Activated CD4-positive, alpha-beta T cell treated with anti-CD3 and anti-CD28 coated beads, Interleukin-2, amount 50 U/mL, for 16 hours (primary cell): ENCODE measurements at places on chromosomes 3 and 15.

DNA sequence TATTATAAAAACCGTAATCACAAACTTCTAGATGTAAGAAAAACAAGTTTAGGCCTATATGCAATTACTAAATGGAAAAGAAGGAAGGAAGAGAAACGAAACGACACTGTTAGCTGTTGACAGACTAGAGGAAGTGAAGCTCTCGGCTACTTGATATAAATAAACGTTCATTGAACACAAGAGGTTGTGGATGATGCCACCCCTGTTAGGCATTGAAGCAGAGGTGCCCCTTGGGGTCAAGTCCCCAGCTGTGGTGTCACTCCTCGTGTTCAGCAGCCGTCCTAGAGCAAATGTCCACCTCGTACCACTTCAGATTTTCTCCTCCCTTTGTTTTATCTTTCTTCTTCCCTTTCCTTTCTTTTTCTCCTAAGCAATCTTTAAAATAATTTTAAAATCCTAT, 146.5 kb upstream of the UBE2E1 start:
- DNase-seq = no peak

GRCh38 chr3:168262887-168263286, 167.2 kb upstream of the GOLIM4 start:
- no peak for DNase-seq

DNA sequence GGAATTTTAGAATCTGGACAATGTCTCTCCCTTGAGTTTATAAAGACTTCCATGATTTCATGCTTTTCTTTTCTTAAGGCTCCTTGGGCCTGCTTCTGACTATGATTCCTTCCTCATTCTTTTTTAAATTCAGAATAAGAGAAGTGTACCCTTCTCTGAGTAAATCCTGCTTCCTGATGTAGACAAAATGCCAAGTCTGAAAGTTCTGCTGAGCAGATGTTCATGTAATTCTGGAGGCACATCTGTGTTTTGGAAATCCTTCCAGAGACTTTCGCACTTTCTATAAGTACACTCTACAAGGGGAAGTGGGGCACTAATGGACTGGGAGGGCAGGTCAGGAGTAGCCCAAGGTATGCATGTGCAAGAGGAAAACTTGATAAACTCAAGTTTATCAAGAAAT, 24.8 kb downstream of the TPM1 start:
- no peak for DNase-seq

- no peak for DNase-seq
These were observed 40.2 kb upstream of the MEIS2 start for GRCh38 chr15:37140531-37141058.

- no peak for DNase-seq
These were observed 47.6 kb downstream of the PSMD6 start for GRCh38 chr3:63975723-63976122.

DNA sequence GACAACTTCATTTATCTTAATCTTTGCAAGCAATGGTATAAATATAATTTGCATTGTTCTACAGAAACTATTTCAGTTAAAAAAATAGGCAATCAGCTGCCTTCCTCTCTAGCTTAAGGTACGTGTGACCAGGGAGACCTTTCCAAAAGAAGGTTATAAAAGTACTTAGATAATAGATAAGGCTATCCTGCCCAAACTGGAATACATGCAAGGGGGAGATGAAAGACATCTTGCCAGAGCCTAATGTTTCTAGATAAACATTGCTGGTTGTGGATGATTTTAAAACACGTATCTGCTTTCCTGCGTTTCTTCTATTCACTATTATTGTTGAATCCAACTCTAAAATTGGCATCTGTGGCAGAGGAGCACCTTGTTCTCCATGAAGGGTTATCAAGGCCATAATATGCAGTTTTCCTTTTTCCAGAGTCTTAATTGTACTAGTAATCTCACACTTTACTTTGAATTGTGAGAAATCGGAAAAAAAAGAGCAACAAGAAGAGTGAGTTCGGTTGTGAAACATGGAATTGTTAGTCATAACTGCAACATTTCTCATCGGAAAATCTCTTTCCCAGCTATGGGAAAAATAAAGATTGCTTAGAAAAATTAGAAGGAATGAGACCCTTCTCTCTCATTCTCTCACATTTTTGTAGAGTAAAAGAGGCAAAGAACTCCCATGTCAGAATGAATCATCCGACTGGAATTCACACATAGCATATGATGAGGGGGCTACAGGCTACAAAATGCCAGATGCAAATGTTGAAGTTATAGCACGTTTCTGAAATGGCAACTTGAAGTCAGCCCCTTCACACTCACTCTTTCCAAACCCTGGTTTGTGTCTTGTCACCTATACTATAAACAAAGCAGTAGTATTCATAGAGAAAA, 936.1 kb upstream of the NR2F2 start:
- no peak for DNase-seq

- DNase-seq = no peak
These were observed 29.1 kb upstream of the ELP6 start for GRCh38 chr3:47542471-47543173.

DNA sequence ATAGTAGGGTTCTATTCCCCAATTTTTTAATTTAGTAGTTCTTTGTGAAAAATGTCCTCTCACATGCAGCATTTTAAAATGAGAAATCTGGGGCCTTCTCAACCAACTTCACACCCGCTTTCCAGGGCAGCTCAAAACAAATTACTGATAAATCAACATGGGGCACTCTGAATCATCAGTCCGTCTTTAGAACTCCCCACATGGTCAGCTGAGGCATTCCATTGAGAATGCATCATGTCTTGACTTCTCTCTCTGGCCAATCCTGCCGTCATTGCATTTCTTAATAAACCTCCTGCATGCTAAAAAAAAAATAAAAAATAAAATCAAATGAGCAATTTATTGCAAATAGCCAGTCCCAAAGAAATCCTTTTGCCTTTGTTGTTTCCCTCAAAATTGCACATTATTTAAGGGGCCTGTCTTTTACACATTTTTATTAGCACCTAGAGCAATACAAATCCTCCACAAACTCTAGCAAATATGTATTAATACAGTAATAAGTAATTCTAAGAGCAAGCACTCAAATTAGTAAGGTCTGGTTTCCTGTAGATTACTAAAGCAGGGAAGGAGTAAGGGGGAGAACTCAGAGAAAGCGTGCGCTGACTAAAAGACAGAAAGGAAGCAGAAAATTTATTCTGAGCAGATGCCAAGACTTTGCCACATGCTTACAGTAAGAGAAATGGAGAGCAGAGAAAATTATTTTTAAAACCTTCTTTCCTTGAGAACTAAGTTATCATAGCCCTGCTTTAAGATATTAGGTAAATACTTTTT, 175.7 kb downstream of the TNIK start:
- peak; percentile 84 for DNase-seq

- no peak for DNase-seq
These were observed 118.7 kb downstream of the TMEM266 start for GRCh38 chr15:76178296-76179000.

- no peak for DNase-seq
These were observed 170.8 kb downstream of the PEX5L start for GRCh38 chr3:179865861-179866505.

- peak; percentile 11 for DNase-seq
These were observed 32.1 kb downstream of the SEC62 start for GRCh38 chr3:169998668-169999131.

GRCh38 chr3:172101107-172101506, 61.7 kb downstream of the FNDC3B start:
- no peak for DNase-seq

- no peak for DNase-seq
These were observed 45.4 kb downstream of the ATP13A4 start for GRCh38 chr3:193509103-193509965.

GRCh38 chr3:141876891-141877621, 613 bp downstream of the ATP1B3 start:
- DNase-seq = peak; percentile 60

GRCh38 chr15:83275412-83275811, 9.1 kb downstream of the BNC1 start:
- DNase-seq = no peak

- DNase-seq = no peak
These were observed 460.9 kb upstream of the KCNMB2 start for GRCh38 chr3:178075344-178075743.

GRCh38 chr15:71651750-71652186, 158.6 kb upstream of the NR2E3 start:
- peak; percentile 60 for DNase-seq

- no peak for DNase-seq
These were observed 6.9 kb upstream of the SACM1L start for GRCh38 chr3:45682311-45682710.

- DNase-seq = no peak
These were observed 33.1 kb upstream of the PARL start for GRCh38 chr3:183917776-183918175.

DNA sequence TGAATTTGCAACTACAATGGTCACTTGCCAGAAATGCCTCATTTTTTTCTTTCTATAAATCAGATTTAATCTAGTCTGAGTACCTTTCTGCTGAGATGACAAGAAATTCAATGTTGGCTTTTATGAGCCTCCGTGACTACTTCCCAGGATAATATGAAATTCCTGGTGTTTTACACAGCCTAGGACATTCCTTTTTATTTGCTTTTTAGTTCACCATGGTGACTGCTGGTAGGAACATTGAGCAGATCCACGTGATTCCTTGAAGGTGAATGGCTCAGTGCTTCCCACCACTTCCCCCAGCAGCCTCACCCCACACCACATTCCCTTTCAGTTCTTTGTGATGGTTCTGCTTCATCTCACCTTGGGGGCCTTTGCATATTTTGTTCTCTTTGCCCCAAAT, 4.3 kb upstream of the NPTN start:
- DNase-seq = no peak

DNA sequence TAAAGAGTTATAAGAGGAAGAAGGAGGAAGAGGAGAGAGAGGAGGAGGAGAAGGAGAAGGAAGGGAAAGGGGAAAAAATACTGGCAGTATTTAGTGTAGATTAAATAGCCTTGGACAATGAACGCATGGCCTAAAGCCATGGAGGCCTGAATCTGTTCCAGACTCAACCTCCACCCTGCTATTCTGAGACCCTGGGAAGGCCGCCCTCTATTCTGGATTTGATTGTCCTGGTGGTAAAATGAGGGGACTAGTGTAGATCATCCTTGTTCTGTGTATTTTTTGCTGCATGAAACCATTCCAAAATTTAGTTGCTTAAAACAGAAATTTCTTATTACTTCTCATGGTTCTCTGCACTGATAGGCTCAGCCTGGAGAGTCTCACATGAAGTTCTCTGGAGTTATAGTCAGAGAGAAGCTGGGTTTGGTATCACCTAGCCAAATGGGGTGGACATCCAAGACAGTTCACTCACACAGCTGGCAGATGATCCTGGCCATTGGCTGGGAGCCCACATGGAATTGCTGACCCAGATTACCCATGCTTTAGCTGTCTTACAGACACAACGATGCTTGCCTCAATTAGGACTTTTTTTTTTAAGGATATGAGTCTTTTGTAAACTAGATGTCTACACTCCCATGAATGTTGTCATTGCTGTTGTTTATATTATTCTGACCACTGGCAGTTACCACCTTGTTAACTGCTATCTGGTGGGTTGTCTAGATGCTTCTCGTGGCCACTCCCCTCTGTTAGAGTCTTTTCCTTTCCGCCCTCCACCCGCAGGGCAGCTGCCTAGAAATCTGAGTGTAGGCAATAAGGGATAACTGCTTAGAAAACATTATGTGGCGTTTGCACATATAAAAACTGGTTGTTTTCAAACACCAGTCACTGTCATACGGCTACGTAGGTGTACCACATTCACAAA, 149.9 kb downstream of the SST start:
- DNase-seq = no peak

DNA sequence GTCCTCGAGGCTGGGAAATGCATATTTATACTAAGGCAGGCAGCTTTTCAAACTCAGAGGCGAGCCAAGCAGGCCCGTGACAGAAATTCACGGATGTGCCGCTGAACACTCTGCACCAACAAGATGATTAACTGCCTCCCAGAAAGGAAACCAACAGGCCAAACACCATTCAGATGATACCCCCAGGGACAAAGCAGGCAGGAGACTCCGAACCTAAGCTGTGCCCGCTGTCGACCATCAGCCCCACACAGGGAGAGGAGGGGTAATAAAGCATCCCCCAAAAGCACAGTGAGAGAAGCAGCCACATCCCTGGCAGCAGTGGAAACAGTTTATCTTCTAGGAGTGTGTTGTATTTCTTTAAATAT, 31.8 kb downstream of the ADAMTS17 start:
- DNase-seq = no peak

DNA sequence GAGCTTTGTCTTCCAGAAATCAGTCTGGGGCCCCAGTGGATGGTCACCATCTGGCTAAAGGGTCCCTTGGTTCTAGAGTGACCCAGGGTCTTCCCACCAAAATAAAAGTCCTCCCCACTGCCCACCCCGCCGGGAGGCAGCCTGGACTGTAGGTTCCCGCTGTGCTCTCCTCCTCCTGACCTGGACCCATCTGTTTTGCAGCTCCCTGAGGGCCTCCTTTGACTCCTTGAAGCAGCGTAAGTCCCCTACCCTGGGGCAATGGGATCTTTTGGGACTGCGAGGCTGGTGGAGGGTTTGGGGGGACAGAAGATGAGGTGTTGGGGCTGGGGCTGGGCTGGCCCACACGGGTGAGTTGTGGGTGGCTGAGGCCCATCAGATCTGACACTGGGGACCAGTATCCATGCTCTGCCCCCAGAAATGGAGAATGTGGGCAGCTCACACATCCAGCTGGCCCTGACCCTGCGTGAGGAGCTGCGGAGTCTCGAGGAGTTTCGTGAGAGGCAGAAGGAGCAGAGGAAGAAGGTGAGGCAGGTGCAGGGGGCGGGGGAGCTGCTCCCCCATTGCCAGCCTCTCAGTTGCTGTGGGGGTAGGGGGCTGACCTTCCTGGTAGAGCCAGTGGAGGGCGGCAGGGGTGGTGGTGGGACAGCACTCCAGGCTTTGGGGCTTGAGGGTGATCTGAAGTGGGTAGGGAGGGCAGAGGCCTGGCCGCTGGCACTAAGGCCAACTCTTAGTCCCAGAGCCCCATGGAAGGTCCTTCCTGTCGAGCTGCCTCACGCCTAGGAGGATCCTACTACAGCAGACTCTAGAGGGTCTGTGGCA, 30.4 kb downstream of the PSTPIP1 start:
- no peak for DNase-seq

GRCh38 chr15:63234451-63234870, 42.9 kb upstream of the APH1B start:
- DNase-seq = no peak

DNA sequence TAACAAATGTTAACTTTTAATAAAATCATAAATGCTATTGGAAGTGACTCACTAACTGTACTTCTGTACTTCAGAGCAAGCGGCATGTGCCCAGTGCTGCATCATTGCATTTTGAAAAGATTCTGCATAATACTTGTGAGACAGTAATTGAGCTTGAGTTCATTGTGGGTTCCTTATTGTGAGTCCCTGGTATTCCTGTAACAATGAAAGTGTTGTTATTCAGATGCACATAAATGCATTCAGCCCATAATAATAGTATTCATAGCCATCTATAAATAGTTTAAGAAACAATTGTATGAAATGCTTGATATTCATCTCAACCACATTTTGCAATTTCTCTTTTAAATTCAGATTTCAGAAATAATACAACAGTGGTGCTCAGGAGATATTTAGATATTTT, 976.4 kb downstream of the CADM2 start:
- no peak for DNase-seq

- no peak for DNase-seq
These were observed 31.5 kb upstream of the ARHGEF26 start for GRCh38 chr3:154089421-154090420.

- no peak for DNase-seq
These were observed 79.4 kb downstream of the CORO2B start for GRCh38 chr15:68658151-68658550.

GRCh38 chr3:13901935-13902584, 22.2 kb upstream of the WNT7A start:
- DNase-seq = no peak

- no peak for DNase-seq
These were observed 90.7 kb downstream of the NR2F2 start for GRCh38 chr15:96421178-96421601.
